ENCODE measurements at places on chromosomes 2 and 18.

GRCh38 chr2:25872134-25872533 is 6.2 kb downstream of the ASXL2 start:
- DNase-seq = no peak

GRCh38 chr2:211132573-211132972 is 576.2 kb downstream of the CPS1 start:
- no peak for DNase-seq

DNA sequence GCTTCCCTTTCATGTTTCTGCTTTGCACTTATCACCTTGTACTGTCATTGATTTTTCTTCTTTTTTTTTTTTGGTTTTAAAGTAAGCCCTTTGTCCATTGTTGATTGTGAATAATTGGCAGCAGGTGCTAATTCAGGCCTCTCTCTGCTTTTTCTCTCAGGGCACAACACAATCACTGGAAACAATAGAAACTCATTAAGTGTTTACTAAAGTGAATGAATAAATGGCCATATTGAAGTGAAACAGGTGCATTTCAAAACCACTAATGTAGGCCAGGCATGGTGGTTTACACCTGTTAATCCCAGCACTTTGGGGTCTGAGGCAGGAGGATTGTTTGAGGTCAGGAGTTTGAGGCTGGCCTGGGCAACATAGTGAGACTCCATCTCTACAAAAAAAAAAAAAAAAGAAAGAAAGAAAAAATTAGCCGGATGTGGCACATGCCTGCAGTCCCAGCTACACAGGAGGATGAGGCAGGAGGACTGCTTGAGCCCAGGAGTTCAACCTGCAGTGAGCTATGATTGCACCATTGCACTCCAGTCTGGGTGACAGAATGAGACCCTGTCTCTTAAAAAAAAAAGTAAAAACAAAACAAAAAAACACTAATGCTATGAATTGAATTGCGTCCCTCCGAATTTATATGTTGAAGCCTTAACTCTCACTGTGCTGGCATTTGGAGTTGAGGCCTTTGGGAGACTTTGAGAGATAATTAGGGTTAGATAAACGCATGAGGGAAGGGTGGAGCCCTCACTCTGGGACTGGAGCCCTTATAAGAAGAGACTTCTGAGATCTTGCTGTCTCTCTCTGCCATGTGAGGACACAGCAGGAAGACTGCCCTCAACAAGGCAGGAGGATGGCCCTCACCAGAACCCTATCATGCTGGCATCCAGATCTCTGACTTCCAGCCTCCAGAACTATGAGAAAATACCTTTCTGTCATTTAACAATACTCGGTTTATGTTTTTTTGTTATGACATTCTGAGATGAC is 19.9 kb downstream of the SLC38A11 start:
- no peak for DNase-seq

- no peak for DNase-seq
Measured at GRCh38 chr2:60827369-60827768, 54.0 kb upstream of the REL start.

All from ovary (tissue), 10 donors.